T follicular helper cell (primary cell): ENCODE measurements at places on chromosomes 5 and 9.

GRCh38 chr5:75435096-75435495 lies 76.3 kb downstream of the CERT1 start:
- DNase-seq = no peak

DNA sequence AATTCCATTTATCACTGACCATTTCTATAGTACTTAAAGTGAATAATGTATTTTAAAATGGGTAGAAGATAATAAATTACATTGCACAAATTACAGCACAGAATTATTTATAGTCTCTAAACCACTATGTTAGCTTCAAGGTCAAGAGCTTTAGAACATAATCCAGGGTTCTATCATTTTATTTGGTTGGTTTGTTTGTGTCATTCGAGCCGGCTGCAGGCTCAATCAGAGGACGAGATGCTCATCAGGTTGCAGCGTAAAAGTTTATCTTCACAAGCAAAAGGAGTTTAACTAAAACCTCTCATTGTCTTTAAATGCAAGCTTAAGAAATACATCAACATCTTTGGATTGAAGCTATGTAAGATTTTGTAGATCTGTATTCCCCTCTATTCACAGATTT lies 523.8 kb downstream of the EFNA5 start:
- DNase-seq = no peak

GRCh38 chr5:113047234-113047633 lies 70.6 kb downstream of the DCP2 start:
- no peak for DNase-seq

- no peak for DNase-seq
These were observed 672 bp upstream of the ITGA2 start for GRCh38 chr5:52988335-52989024.

- no peak for DNase-seq
These were observed 20.7 kb downstream of the ITGA2 start for GRCh38 chr5:53009816-53010215.

DNA sequence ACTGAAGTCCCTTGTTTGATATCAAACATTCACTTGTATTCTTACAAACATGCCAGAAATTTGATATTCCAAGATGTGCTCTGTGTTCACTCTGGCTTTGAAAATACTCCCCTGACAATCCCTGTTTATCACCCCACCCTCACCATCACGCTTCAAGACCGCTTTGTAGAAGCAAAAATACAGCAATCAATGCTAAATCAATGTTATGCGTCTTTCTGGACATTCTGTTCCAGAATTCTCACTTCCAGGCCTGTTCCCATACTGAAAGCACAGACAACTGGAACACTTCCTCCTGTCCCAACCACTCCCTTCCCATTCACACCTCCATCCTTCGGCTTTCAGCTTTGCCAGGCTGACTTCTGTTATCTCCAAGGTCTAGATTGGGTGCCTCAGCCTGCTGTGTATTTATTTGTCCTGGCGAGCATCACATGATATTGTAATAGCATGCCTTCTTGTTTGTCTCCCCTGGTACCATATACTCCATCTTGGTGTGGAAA lies 72.8 kb downstream of the SNCAIP start:
- DNase-seq = no peak

DNA sequence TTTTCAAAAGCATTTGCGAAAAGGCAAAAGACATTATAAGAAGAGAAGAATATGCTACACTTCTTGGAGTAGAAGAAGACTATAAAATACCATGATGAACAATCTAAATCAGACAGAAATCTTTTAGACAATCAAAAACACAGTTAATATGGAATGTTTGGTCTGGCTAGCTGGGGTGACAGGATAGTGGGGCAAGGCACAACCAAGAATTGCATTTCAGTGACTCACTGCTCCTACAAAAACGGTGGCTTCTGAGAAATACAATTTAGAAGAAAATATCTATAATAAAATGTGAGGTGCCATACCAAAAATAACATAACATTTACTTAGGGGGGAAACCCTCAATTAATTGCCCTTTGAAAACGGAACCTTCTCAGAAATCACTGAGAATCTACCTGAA lies 363.4 kb downstream of the NPR3 start:
- DNase-seq = no peak

GRCh38 chr5:179438011-179438441 lies 92.8 kb upstream of the ADAMTS2 start:
- no peak for DNase-seq

- no peak for DNase-seq
These were observed 561.1 kb upstream of the DAP start for GRCh38 chr5:11322133-11322532.

DNA sequence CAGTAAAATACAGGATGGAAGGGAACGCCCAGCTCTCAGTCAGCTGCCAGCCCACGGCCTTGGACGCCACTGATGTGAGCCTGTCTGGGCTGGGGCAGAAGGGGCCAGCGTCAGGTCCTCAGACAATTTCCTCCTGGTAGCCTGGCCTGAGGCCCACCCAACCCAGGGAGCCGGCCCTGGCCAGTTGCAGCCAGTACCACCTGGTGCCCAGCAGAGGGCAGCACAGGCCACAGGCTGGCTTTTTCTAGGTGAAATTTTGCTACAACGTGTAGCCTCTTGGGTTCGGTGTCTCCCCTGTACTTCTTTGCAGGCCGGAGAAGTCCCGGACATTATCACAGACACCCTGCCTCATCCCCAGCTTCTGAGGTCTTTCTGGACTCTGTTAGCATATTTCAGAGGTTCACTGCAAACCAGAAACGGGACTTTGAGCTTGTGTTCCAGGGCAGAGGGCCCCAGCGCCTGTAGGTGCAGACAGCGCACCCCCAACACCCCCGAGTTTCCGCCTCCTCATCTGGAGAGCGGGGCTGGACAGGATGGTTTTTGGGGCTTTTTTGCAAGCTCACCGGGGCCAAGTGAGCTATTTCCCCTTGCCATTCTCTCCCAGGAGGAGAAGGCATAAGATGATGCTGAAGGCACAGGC lies 45.9 kb upstream of the KCNMB1 start:
- peak; percentile 20 for DNase-seq

GRCh38 chr5:96875791-96876291 lies 459 bp upstream of the ERAP2 start:
- no peak for DNase-seq

DNA sequence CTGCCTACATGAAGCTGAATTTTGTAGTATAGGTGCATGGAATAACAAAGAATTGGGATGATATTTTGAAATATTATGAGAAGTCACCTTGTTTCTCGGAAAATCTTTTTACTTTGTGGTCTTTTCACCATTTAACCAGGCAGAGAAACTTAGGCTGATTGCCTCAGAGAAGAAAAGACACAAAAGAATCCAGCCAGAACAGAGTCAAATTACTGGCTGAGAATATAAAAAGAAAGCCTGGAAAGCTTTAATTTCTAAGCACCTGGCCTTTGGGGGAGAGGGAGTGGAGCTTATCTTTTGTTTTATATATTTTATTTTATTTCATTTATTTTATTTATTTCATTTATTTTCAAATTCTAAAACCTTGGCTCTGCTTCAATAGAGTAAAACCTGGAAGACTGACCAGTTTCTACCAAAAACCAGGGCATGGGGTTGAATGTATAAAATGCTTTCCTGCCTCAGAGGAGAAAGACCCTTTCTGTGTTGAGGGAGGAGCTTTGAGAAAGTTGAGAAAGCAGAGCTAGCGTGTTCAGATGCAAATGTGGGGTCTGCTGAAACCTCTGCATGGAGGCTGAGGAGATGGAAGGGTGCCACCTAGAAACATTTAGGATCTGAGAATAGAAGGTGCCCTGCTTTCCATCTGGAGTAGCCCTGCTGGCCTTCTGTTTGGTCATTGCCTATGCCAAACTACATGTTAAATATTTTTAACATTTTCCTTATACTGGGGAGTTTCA lies 81.6 kb downstream of the NREP start:
- no peak for DNase-seq

- DNase-seq = no peak
These were observed 134.0 kb downstream of the DMRT2 start for GRCh38 chr9:1184146-1184545.

GRCh38 chr9:34998266-34998665 lies 8.7 kb downstream of the DNAJB5 start:
- DNase-seq = no peak

DNA sequence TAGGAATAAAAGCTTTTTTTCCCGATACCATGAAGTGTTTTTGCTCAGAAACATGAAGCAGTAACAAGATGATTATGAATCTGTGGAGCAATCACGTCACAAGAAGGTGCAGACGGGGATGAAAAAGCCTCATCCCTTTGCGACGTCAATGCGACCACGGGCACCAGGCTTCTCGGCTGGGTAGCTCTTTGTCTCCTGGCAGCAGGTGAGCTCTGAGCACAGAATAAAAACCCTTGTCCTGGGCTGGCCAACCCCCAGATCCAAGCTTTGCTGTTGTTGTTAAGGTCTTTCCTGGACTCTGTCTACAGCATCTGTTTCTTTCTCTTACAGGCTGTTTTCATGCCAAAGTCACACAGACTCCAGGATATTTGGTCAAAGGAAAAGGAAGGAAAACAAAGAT lies 113.8 kb downstream of the ANKRD18B start:
- DNase-seq = no peak

- DNase-seq = no peak
These were observed 537.8 kb upstream of the PTGER4 start for GRCh38 chr5:40141896-40142295.
